ENCODE measurements at places on chromosomes 3 and 15. TPM values are rescaled to one million over a fixed set of nuclear protein-coding genes. Genes with fewer than 3 reads are reported as not detected.

The RARB gene
- total RNA-seq: 9.5 TPM

The FETUB gene
- total RNA-seq: 0.12 TPM

The USP3 gene
- 43.6 TPM for total RNA-seq

The STAC gene
- 2.2 TPM for total RNA-seq

The GTF2A2 gene
- total RNA-seq: 190 TPM

The ROPN1 gene
- not detected for total RNA-seq

The GOLGA8M gene
- total RNA-seq: 0.07 TPM

The HIGD2B gene
- total RNA-seq: not detected

The GALNT15 gene
- 0.05 TPM for total RNA-seq

The CHRM5 gene
- 0.02 TPM for total RNA-seq

The CHRNA7 gene
- total RNA-seq: 3.5 TPM

The BTLA gene
- total RNA-seq: not detected

The ATP13A5 gene
- total RNA-seq: not detected

The CCR8 gene
- not detected for total RNA-seq

The SH2D7 gene
- not detected for total RNA-seq

The ABHD17C gene
- total RNA-seq: 26.5 TPM

The CHRFAM7A gene
- 7.1 TPM for total RNA-seq

The CCR9 gene
- 0.03 TPM for total RNA-seq

The HLTF gene
- 18.8 TPM for total RNA-seq

The PPP1R2 gene
- 15.7 TPM for total RNA-seq

The MANF gene
- total RNA-seq: 94.5 TPM

The PPIP5K1 gene
- total RNA-seq: 3.8 TPM

The CTNNB1 gene
- total RNA-seq: 169 TPM

The MNS1 gene
- total RNA-seq: 2.6 TPM

The FANCD2OS gene
- total RNA-seq: not detected

The MYO5C gene
- 6.9 TPM for total RNA-seq

The LTF gene
- not detected for total RNA-seq

The C3orf49 gene
- not detected for total RNA-seq

The COL6A6 gene
- total RNA-seq: not detected

The CATSPER2 gene
- total RNA-seq: 0.69 TPM

The DISP2 gene
- 1.9 TPM for total RNA-seq

Measured in A549 treated with Hydrocortisone at 1 μM for 4 hours (cell line).